ENCODE measurements at places on chromosomes 6 and 20. TPM values are rescaled to one million over a fixed set of nuclear protein-coding genes. Genes with fewer than 3 reads are reported as not detected.

DNA sequence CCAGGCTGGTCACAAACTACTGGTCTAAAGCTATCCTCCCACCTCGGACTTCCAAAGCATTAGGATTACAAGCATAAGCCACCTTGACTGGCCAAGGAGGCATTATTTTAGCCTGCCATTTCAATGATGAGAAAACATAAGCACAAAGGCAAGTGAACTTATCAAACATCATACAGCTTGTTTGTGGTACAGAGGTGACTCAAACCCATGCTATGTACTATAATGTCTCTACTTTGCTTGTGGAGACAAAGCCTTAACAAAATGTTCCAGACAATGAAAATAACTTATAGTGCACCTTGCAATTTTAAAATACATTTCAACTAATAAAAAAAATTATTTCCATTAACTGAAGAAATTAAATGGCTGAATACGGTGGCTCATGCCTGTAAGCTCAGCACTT lies 26.2 kb downstream of the HDAC2 start:
- no peak for DNase-seq

- DNase-seq = no peak
Measured at GRCh38 chr20:3334156-3334943, 73.1 kb downstream of the DNAAF9 start.

DNA sequence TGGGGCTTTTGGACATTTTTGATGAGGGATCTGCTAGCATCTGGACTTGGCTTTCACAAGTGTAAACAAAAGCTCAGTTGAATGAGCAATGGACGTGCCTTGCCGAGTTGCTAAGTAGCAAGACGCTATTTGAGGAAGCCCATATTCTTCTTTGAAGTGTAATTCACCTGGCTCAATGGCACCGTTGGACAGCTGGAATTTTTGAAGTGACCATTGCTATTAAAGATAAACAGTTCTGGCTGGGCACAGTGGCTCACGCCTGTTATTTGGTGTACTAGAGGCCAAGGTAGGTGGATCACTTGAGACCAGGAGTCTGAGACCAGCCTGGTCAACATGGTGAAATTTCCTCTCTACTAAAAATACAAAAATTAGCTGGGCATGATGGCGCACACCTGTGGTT lies 88.8 kb upstream of the SOX4 start:
- no peak for DNase-seq

The PRDM1 gene
- 35.5 TPM for total RNA-seq

The MARCKS gene
- 0.35 TPM for total RNA-seq

- peak; percentile 78 for DNase-seq
Measured at GRCh38 chr20:48760403-48760983, 67.3 kb downstream of the PREX1 start.

DNA sequence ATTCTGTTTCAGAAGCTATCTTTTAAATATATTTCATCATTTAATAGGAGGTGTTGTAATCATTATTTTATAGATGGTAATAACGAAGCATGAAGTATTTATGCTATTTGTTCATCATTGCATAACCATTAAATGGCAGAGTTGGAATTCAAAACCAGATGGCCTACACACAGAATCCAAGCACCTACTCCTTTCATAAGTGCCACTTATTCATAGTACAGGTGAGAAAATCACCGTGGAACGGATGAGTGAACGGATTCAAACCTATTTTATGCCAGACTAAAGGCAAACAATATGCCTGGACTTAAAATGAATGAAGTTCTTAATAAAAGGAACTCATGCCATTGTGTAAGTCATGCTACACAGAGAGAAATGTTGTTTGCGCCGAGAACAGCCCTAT lies 397.9 kb upstream of the ADGRB3 start:
- DNase-seq = no peak

GRCh38 chr20:58851221-58851968 lies 693 bp upstream of the GNAS-AS1 start:
- no peak for DNase-seq

GRCh38 chr20:36360429-36360828 lies 54.3 kb downstream of the DLGAP4 start:
- no peak for DNase-seq

DNA sequence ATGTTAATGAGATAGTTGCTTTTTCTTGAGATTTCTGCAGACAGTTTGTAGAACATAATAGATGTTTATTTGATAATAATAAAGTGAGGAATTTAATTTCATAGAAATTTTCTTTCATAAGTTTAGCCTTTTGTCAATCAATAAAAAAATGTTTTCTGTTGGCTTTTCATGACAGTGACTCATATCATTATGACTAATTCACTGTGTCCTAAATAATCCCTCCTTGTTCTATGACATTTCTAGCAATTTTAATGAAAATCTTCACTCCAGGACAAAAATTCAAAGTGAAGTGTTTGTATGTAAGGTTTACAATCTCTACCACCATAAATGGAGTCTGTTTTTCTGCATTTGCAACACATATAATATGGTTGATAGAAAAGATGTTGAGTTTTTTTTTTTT lies 109.9 kb downstream of the UTRN start:
- no peak for DNase-seq

GRCh38 chr6:41743406-41744235 lies 3.6 kb downstream of the PGC start:
- no peak for DNase-seq

The PLA2G7 gene
- total RNA-seq = not detected

GRCh38 chr20:17969884-17970409 lies 1.1 kb downstream of the MGME1 start:
- DNase-seq = no peak
